ENCODE measurements at places on chromosomes 2 and 18. TPM values are rescaled to one million over a fixed set of nuclear protein-coding genes. Genes with fewer than 3 reads are reported as not detected.

- no peaks in the 10 kb centered on the region for H3K27me3 ChIP-seq
- DNase-seq, result no peak
- no peak overlapping the region for H3K4me3 ChIP-seq
- no peaks in the 10 kb centered on the region for H3K36me3 ChIP-seq
- no peaks in the 10 kb centered on the region for H3K4me1 ChIP-seq
- H3K27ac ChIP-seq, result no peak overlapping the region
These were observed 510.3 kb upstream of the LINC00305 start for GRCh38 chr18:64659196-64659595.

Gene DAW1
- 0.28 TPM for total RNA-seq

DNA sequence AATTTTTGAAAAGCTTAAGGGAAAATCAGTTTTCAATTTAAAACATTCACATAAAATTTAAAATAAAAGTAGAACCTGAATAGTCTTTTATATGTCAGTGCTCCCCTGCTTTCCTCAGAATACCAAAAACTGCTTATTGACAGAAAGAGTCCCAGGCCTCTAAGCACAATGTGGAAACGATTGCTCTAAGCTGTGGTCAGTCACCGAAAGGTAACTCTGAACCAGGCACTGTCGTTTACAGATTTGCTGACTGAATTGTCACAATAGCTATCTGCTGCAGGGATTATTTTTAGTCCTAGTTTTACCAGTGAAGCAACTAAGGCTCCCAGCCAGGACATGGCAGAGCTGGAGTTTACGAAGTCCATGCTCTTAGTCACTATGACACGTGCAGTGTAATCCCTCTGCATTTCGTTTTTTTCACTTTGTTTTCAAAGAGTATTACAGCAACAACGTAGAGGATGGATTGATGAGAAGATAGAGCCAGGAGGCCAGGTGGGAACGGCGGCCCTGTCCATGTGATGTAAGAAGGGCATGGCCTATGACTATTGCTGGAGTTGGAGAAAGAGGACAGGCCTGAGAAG lies 28.1 kb upstream of the TMEM247 start:
- no peaks in the 10 kb centered on the region for H3K27me3 ChIP-seq
- H3K27ac ChIP-seq, result peak overlapping the region; percentile 39
- H3K4me3 ChIP-seq, result no peak overlapping the region
- DNase-seq, result no peak
- no peaks in the 10 kb centered on the region for H3K36me3 ChIP-seq

Gene TMEM150A
- 2.3 TPM for total RNA-seq

DNA sequence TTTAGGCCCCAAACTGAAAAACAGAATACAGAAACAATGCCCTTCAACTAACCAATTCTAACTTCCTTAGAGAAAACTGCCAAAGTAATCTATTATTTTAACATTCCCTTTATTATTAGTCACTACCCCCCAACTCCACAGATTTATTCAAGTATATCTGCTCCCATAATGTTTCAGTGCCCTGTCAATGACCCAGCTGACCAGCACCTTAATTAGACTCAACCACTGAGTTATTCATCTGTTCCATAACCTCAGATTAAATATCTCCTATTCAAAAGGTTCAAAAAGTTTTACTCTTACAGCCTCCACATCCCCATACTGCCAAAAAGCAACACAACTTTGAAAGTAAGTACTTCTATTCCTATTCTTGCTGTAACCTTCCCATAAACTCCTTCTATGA lies 202.4 kb downstream of the EXOC6B start:
- no peak overlapping the region for H3K4me3 ChIP-seq
- H3K4me1 ChIP-seq, result no peaks in the 10 kb centered on the region
- no peaks in the 10 kb centered on the region for H3K27me3 ChIP-seq
- no peak overlapping the region for H3K27ac ChIP-seq
- H3K36me3 ChIP-seq, result no peaks in the 10 kb centered on the region
- no peak for DNase-seq

Gene SLC9A4
- 0.05 TPM for total RNA-seq

- no peak overlapping the region for H3K27ac ChIP-seq
- H3K4me1 ChIP-seq, result no peaks in the 10 kb centered on the region
These were observed 53.0 kb downstream of the CYP26B1 start for GRCh38 chr2:72094701-72095100.

- no peaks in the 10 kb centered on the region for H3K4me1 ChIP-seq
- H3K4me3 ChIP-seq, result no peak overlapping the region
- no peaks in the 10 kb centered on the region for H3K36me3 ChIP-seq
- no peak for DNase-seq
These were observed 4.8 kb downstream of the DHRS9 start for GRCh38 chr2:169073963-169074751.

- no peak overlapping the region for H3K4me3 ChIP-seq
- no peaks in the 10 kb centered on the region for H3K36me3 ChIP-seq
- no peaks in the 10 kb centered on the region for H3K4me1 ChIP-seq
These were observed 60.1 kb downstream of the LIMS1 start for GRCh38 chr2:108594132-108594981.

Gene AGPS
- total RNA-seq, result 34.7 TPM

Gene ST8SIA5
- total RNA-seq, result 0.05 TPM

GRCh38 chr2:112318515-112318914 lies 43.1 kb downstream of the ZC3H6 start:
- H3K27me3 ChIP-seq, result no peaks in the 10 kb centered on the region
- H3K36me3 ChIP-seq, result no peaks in the 10 kb centered on the region
- DNase-seq, result no peak
- no peak overlapping the region for H3K4me3 ChIP-seq
- H3K27ac ChIP-seq, result no peak overlapping the region
- H3K4me1 ChIP-seq, result no peaks in the 10 kb centered on the region

GRCh38 chr2:8149985-8150539 lies 531.8 kb upstream of the ID2 start:
- no peaks in the 10 kb centered on the region for H3K36me3 ChIP-seq
- no peaks in the 10 kb centered on the region for H3K4me1 ChIP-seq
- H3K27me3 ChIP-seq, result no peaks in the 10 kb centered on the region

Gene OSBPL1A
- 10.7 TPM for total RNA-seq

GRCh38 chr2:8858264-8858663 lies 20.9 kb upstream of the KIDINS220 start:
- H3K4me3 ChIP-seq, result no peak overlapping the region
- H3K4me1 ChIP-seq, result no peaks in the 10 kb centered on the region
- no peaks in the 10 kb centered on the region for H3K27me3 ChIP-seq

- H3K36me3 ChIP-seq, result no peaks in the 10 kb centered on the region
- no peaks in the 10 kb centered on the region for H3K27me3 ChIP-seq
- no peak overlapping the region for H3K4me3 ChIP-seq
- no peak overlapping the region for H3K27ac ChIP-seq
These were observed 72.2 kb upstream of the CHRNA1 start for GRCh38 chr2:174836377-174836994.

Gene PTPRM
- total RNA-seq, result 37.3 TPM

Gene GALR1
- total RNA-seq, result 0.05 TPM

DNA sequence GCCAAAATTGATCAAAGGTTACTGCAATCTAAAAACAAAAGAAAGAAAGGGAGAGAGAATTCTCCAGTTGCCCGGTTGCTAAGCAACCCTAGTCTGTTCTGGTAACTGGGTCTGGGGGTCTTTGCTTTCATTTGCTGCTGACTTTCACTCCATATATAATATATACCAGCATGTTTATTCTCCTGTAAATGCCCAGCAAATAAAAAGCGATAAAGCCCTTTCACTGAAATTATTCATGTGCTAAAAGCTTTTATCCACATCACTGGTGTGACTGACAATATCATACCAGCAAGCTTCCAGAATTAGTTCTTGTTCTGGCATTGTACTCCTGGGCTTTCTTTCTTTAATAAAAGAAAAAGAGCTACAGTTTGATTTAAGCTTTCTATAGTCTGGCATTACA lies 75.5 kb upstream of the ST8SIA3 start:
- no peaks in the 10 kb centered on the region for H3K36me3 ChIP-seq
- H3K27me3 ChIP-seq, result no peaks in the 10 kb centered on the region
- H3K4me3 ChIP-seq, result no peak overlapping the region
- no peak overlapping the region for H3K27ac ChIP-seq
- DNase-seq, result no peak

GRCh38 chr2:222228054-222228453 lies 70.7 kb downstream of the PAX3 start:
- H3K36me3 ChIP-seq, result no peaks in the 10 kb centered on the region
- DNase-seq, result no peak
- no peak overlapping the region for H3K4me3 ChIP-seq
- no peaks in the 10 kb centered on the region for H3K27me3 ChIP-seq
- no peak overlapping the region for H3K27ac ChIP-seq

Gene SRD5A2
- total RNA-seq, result 0.28 TPM

DNA sequence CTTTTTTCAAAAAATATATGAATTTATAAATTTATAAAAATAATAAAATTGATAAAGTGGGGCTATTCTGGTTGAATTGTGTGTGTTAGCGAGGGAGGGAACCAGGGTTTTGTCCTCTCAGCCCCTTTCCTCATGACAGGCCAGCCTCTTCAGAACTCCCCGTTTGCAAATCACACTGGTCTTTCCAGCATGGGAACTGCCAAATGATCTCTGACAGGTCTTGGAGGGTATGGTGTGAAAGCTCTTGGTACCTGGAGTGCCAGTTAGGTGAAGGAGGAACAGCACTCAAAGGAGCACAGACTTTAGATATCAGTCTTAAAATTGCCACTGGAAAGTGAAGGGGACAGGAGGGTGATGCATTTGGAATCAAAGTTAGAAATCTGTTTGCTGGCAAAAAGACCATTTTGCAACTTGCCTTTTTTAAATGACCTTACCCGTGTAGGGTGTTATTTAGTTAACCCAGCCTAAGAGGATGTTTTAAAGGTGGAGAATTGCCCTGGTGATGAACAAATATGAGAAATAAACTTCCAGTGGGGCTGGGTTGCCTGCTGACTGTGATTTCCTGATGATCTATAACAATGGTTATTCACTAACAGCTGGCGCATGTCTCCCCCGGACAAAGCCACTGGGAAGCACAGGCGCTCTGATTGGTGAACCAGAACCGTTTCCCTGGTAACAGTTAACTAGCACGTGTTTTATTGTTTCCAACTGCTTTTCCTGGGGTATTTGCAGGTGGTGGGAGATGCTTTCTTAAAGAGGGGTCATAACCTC lies 85.3 kb upstream of the EFEMP1 start:
- H3K4me1 ChIP-seq, result no peaks in the 10 kb centered on the region
- no peaks in the 10 kb centered on the region for H3K27me3 ChIP-seq
- H3K27ac ChIP-seq, result no peak overlapping the region
- no peak overlapping the region for H3K4me3 ChIP-seq
- H3K36me3 ChIP-seq, result no peaks in the 10 kb centered on the region

Gene TRABD2A
- 1.6 TPM for total RNA-seq

DNA sequence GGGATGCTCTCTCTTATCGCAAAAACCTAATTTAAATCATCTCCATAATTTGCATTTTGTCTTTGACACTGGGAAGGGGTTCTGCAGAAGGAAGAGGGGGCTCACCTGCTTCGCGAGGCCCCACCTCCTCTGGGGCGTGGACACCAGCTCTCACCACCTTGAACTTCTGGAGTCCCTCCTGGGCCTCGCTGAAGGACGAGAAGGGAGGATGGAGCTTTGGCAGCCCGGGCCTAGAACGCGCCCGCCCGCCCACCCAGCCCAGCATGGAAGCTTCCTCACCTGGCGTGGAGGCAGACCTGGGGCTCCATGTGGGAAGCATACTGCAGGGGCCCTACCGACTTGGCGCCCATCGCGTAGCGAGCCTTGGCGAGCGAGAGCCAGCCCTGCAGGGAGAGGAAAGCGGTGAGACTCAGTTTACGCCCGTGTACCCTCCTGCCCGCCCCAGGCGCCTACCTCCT lies 1.1 kb upstream of the IMP4 start:
- H3K27me3 ChIP-seq, result no peaks in the 10 kb centered on the region
- H3K4me1 ChIP-seq, result peaks cover 19% of the 10 kb centered on the region
- peaks cover 40% of the 10 kb centered on the region for H3K36me3 ChIP-seq
- peak overlapping the region; percentile 76 for H3K4me3 ChIP-seq
- peak overlapping the region; percentile 93 for H3K27ac ChIP-seq

GRCh38 chr18:77392321-77392720 lies 142.7 kb downstream of the GALR1 start:
- H3K27me3 ChIP-seq, result no peaks in the 10 kb centered on the region
- H3K4me1 ChIP-seq, result no peaks in the 10 kb centered on the region
- H3K4me3 ChIP-seq, result no peak overlapping the region
- DNase-seq, result no peak
- H3K27ac ChIP-seq, result no peak overlapping the region

Gene KANSL1L
- 30.9 TPM for total RNA-seq

Gene HAAO
- total RNA-seq, result 4.6 TPM

Gene NRP2
- 11.7 TPM for total RNA-seq

GRCh38 chr2:113878743-113879142 lies 11.1 kb upstream of the ACTR3 start:
- H3K4me1 ChIP-seq, result peaks cover 28% of the 10 kb centered on the region
- no peak overlapping the region for H3K4me3 ChIP-seq
- H3K27me3 ChIP-seq, result no peaks in the 10 kb centered on the region
- H3K36me3 ChIP-seq, result peaks cover 20% of the 10 kb centered on the region

DNA sequence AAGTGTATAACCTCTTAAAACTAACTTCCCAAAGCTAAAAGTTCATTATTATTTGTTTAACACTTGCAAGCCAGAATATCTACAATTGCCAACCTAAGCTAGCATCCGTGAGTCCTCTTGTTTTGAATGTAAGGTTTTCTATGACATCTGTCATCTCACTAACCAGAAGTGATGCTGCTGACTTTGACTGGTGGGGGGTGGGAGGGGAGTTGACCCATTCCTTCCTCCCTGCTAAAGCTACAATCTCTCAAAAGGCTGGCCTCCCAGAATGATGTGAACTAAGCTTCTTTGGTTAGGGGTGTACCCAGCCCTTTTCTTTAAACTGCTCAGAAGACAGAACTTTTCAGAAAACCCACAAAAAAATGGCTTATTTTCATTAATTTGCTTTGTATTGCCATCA lies 280.6 kb downstream of the ZEB2 start:
- no peaks in the 10 kb centered on the region for H3K27me3 ChIP-seq
- no peaks in the 10 kb centered on the region for H3K36me3 ChIP-seq
- DNase-seq, result no peak
- peaks cover 2% of the 10 kb centered on the region for H3K4me1 ChIP-seq
- no peak overlapping the region for H3K27ac ChIP-seq

DNA sequence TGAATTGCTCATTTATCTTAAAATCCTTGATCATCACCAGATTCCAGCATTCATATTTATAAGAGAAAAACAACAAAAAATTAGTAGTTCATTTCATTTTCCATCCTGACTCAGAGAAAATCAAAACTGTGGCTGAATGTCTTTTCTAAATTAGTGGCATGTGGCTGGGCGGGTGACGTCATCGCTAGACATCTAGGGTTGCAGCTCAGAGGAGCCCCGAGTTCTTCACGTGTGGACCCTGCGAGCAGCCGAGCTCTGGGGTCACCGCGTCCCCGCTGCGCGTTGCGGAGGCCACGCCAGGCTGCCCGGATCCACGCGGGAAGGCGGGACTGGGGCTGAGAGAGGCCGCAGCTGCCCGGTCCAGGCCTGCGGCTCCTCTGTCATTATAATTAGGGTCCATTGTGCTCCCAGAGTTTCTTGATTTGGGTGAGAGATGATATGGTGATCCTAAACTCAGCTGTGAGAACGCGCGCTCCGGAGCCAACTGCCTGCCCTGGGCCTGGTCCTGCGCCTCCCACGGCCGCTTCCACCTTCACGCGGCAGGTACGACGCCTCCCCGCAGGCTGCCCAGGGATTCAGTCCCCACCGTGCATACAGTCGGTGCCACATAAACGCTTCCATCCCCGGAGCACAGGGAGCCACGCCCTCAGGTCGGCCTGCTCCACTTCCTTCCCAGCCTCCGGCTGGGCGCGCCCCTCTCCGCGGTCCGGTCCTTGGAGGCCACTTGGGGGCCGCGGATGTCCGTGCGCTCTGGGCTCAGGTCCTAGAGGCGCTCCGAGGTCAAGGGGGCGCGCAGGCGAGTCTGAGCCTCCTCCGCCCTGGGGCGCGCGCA lies 56.5 kb downstream of the TMEM18 start:
- DNase-seq, result no peak
- no peaks in the 10 kb centered on the region for H3K27me3 ChIP-seq
- no peak overlapping the region for H3K4me3 ChIP-seq
- no peaks in the 10 kb centered on the region for H3K36me3 ChIP-seq
- no peak overlapping the region for H3K27ac ChIP-seq
- H3K4me1 ChIP-seq, result no peaks in the 10 kb centered on the region

Gene DNER
- 0.09 TPM for total RNA-seq

Gene UPP2
- total RNA-seq, result not detected
